ENCODE measurements at places on chromosomes 4 and X.

- no peak for DNase-seq
Observed at GRCh38 chrX:37627602-37628001, 56.1 kb downstream of the LANCL3 start.

DNA sequence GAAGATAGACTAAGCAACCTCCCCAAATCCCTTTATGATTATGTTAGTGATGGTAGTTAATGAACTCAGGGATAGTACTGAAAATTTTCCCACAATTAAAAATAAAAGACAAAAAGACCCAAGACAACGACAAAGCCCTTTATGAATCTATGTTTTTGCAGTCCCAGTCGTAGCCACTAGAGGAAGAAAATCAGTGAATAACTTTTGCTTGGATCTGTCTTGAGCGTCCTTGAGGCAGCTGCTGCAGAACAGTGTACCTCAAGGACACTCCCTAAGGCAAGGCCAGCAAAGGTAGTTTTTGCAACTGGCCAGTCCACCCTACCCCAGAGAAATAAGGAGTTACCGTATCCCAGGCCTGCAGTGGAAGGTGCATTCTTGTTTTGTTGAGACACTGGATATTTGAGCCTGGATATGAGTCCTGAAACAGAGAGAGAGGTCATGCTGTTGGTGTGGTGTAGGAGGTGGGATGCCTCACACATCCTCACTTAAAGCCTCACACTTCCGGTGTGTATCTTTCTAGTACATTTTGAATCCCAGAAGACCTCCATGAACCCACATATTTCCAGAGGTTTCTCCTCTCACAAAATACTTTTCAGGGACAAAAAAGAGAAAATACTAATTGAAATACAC lies 8.7 kb upstream of the TIMM8A start:
- DNase-seq, result no peak

DNA sequence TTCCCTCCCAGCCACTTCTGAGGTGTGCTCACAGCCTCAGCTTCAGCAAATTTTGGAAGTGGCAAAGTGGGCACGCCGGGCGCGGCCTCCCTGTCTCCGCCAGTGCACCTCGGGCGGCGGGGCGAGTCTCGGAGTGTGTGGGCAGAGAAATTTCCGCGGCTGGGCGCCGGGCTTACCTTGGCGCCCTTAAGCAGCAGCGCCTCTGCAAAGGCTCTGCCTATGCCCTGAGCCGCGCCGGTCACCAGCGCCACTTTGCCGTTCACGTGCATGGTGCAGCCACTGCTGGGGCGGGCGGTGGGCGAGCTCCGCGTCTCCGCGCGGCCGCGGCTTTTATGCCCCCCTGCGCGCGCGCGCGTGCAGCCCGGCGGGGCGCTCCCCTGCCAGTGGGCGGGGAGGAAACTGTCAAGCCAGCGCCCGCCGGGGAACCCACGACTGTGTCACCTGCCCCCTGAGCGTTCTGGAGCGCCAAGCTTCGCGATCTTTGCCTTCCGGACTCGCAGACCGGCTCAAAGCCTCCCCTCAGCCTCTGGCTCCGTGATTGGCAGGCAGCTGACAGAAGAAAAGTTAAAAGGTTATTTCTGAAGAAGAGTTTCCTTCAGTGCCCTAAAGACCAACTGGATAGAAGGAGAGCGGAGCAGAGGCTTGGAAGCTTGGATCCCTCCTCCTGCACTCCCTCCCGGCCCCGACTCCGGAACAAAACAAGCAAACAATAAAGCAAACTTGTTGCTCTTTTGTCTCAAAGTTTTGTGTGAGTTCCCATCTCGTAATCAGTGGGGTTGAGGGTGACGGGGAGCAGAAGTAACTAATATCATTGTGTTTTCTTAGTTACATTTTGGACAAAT lies at the start of gene HPGD:
HPGD (minus strand) TSS at position 306 of the 842 bp plus-strand sequence; CDS start at position 269, 37 bp downstream.
- DNase-seq, result peak; percentile 40

DNA sequence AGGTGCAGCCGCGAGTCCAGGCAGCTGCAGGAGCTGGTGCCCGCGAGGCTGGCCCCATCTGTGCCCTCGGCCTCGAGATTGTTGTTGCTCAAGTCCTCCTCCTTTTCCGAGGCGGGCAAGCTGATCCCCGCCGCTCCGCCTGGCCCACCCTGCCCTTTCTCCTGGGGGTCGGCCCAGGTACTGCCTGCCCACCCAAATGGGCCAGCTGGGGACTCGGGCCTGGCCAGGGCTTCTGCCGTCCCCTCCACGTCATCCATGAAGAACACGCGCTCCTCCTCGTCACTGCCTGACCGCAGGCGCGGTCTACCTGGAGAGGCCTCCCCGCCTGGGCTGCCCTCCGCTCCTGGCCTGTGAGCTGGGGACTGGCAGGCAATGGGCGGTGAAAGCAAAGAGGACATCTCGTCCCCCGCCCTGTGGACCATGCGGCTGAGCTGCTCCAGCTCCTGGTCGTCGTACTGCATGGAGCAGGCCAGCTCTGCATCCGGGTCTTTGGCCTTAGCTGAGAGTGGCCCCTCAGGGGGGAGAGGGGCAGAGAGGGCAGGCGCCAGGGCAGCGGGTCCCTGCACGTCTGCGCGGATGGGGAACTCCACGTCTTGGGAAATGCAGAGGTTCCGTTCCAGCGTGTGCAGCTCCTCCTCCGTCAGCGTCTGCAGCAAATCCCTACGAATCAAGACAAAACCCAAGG lies 43.1 kb upstream of the MXD4 start:
- no peak for DNase-seq

DNA sequence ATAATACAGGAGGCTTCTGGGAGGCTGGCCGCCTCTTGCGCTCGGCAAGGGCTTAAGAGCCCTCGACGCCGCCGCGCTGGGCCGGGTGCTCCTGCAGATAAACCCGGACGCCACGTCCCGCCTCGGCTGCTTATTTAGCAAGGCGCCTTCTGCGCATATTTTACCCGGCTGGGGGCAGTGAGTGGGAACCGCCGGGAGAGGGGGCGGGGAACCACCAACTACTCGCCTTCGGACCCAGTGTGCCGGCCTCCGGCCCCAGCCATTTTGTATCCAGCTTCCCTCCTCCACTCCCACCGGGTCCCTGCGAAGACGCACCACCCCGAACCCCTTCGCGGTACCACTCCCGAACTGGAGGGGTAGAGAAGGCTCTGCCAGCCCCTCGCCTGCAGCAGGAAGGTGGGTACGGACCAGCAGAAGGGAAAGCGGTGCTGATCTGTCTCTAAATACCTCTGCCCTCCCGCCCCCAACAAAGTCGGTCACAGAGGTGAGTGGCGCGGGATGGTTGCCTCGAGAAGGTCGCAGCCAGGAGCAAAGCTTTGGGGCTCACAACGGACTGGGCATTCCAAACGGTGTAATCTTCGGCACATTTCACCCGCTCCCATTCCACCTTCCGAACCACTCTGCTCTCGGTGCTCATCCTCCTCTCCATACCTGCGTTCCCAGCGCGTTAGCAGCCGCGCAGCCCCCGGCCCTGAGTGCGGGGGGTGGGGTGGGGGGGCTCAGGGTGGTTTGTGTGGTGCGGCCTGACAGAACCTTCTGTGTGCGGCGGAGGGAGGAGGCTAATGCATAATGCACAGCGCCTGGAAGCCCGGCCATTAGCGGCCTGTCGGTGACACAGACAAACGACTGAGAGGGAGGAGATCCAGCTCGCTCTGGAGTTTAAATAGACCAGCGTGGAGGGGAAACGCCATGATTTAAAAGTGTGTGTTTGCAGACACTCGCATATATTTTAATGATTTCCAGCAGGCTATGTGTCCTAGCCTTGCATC lies 4.9 kb upstream of the BCOR start:
- DNase-seq, result no peak

DNA sequence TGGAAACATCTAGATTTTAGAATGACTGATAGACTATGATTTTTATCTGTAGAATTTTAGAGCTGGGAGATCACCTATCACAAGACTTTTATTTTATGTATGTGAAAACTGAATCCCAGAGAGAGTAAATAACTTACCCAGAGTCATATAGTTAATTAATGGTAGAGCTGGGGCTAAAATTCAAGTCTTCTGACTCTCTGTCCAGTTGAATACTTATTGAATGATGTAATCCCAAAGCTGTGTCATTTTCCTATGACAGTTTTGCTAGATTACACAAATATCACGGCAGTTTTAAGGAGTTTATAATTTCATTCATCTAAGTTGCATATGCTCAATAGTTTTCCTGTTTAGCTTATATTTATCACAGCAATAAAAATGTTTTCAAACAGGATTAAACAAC lies 6.7 kb downstream of the NRK start:
- no peak for DNase-seq

GRCh38 chr4:79788884-79789283 lies 284.1 kb downstream of the ANTXR2 start:
- no peak for DNase-seq
